Germinal center (tissue), 1 donor: ENCODE measurements at places on chromosomes 5 and 9.

GRCh38 chr9:81578606-81579005 is 110.7 kb downstream of the TLE1 start:
- DNase-seq: no peak

DNA sequence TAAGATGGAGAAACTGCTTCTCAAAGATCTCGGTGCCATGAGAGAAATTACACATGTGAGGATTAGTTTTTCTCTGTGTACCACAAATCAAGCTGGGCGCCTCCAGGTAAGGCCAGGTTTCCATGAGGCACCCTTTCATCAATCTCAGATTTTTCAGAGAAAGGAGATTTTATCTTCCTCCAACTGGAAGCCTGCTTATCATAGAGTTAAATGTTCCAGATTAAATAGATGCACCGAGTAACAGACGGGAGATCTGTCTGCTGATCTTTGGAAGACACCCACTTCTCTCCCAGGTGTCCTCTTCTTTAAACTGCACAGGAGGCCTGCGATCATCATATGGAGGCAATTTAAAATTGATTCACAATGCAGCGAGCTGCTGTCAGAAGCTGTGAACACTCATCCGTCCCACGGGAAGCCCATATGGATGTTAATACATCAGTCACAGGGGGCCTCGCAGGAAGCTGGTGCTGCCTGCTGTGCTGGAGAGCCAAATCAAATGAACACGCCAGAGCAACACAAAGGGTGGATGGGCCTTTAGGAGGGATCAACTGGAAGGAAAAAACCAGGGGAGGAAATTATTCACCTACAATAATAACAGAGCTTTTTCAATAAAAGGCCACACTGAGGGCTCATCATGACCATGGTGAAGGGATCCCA is 93.3 kb downstream of the TLE1 start:
- DNase-seq: no peak

DNA sequence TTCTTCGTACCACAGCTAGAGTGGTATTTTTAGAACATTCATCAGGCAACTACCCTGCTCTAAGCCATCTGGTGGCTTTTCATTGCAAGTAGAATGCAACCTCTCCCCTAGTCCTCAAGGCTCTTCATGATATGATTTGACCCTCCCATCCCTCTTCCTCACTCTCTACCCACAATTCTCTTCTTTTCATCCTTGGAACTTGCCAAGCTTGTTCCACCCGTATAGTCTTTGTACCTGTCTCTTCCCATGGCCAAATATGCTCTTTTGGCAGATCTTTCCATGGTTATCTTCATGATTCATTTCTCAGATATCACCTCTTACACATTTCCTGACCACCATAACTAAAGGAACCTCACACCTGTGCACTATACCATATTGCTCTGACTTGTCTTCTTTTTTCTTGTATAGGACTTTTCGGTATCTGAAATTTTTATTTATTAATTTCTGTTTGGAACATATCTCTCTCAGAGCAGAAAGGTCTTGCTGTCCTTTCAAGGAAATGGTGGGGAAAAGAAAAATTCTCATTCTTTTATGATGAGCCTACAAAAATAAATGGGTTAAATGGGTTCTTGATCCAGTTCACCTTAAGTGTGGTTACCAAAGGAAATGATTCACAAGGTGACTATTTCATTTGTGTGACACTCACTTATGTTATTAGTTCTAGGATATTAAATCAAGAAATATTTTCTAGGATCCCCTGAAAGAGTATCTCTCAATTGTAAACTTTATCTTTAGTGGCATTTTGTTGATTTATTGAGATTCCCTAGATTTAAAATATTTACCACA is 3.7 kb upstream of the CD274 start:
- DNase-seq: no peak

GRCh38 chr5:152855441-152855840 is 450.4 kb upstream of the NMUR2 start:
- no peak for DNase-seq

DNA sequence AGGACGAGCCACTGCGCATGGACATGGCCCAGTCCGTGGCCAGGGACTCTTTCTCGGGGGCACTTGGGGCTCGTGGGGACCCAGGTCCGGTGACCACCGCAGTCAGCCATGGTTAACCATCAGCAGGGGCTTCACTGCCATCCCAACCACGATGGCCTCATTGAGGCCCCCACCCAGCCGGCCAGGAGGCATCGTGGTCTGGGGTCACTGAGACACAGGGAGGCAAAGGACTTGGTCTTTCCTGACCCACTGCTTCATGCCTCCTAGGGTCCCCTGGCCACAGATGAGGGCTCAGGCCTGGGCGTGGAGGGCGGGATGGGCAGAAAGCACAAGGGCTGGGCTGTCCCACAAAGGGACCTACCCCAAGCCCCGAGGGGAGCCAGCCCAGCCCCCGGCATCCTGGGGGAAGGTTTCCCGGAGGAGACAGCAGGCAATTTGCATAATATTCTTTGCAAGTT is 6.6 kb downstream of the NACC2 start:
- no peak for DNase-seq
